ENCODE measurements at places on chromosomes 1 and 21.
A peak's percentile ranks its signal among the peaks of the same experiment; 100 is the strongest.

GRCh38 chr1:171142416-171143385, 42.4 kb upstream of the FMO2 start:
- DNase-seq = no peak

DNA sequence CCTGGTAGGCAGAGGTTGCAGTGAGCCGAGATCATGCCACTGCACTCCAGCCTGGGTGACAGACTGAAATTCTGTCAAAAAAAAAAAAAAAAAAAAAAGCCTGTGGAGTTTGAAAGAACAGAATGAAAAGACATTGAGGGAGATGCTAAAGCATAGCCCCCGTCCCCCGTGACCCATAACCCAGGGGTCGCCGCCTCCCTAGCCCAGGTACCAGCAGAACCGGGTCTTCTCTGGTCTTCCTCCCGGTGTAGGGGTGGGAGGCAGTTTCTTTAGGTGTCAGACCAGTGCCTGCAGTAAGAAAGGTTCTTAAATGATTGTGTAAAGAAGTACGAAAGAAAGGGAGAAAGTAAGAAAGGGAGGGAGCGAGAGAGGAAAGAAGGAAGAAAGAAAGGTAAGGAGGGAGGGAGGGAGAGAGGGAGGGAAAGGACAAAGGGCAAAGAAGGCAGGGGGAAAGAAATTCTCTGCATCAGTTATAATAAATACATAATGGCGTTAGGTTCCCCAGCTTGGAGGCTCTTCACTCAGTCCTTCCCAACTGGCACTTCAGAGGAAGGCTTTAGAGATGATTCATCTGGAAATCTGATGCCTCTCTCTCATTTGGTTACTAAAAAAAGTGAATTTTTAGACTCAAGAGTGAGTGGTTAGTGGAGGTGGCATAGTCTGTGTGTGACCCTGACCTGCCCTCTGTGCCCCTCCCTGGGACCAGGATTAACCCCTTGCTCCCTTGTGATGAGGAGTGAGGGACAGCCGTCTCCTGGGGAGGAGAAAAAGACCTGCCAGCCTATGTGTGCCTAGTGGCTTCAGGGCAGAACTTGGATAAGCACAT, 1.1 kb downstream of the IL24 start:
- peak; percentile 1 for DNase-seq

DNA sequence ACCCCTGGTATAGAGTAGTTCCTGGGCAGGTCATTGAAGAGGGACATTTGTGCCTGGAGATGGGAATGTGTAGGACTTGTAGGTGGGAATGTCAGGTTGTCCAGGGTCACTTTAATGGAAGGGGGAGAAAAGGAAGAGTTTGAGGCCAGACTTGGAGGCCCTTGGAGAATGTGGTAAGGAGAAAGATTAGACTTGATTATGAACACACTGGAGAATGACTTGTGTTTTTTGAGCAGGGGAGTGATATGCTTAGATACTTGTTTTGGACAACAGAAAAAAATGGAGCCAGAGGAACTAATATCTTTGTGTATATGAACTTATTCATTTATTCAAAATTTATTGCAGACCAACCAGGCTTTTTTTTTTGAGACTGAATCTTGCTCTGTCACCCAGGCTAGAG, 17.9 kb downstream of the ELAPOR1 start:
- DNase-seq = no peak

- DNase-seq = no peak
Measured at GRCh38 chr1:76218888-76219287, 144.3 kb downstream of the ST6GALNAC3 start.

- DNase-seq = no peak
Measured at GRCh38 chr1:1779691-1780597, 1.7 kb upstream of the NADK start.

GRCh38 chr1:236156512-236157208, 14.3 kb downstream of the GPR137B start:
- DNase-seq = no peak

- no peak for DNase-seq
Measured at GRCh38 chr21:26385721-26386120, 187.4 kb downstream of the CYYR1 start.

DNA sequence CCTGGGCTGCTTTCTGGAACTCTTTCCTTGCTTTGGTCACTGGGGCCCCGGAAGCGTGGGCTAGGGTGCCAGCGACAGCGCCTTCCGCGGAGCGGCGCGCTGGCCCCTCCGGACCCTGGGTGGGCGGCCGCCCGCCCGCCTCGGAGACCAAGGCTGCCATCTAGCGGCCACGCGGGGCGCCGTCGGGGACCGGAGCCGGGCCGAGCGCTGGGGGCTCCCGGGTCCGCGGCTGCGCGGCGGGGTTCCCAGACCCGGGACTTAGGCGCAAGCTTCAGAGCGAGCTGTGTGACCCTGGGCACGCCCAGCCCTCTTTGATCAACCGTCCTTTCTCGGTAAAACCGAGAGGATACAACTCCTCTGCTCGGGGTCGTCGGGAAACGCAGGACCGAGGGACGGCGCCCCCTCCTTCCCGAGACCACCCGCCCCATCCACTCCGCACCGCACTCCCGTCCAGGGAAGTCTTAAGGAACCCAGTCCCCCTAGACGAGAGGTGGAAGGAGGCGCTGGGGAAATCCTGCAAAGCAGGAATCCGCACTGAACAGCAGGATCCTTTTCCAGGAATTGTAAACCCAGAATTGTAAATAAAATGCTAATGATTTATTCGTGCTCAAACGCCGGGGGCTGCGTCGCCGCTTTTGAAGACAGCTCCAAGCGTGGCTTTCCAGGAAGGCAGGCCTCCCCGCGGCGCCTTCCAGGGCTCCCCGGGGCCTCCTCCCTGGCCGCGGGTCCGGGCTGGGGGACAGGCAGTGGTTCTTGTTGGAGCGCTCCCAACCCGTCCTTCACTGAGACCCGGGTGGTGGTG, 41.2 kb downstream of the RRAGC start:
- no peak for DNase-seq

GRCh38 chr1:10909697-10910680, 102.5 kb upstream of the TARDBP start:
- no peak for DNase-seq

DNA sequence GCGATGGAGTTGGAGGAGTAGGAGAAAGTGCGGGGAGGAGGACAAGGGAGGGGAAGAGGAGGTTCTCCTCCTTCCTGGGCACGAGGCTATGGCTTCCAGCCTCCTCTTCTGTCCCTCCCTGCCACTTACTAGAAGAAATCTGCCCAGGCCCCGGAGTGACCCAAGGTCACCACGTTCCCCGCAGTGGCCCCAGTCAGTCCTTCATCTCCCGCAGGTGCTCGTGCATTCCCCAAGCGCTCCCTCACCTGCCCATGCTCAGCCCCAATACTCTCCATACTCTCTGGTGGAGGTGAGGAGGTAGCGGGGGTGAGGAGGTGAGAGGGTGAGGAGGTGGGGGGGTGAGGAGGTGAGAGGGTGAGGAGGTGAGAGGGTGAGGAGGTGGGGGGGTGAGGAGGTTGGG, 85.4 kb downstream of the CCDC185 start:
- no peak for DNase-seq

DNA sequence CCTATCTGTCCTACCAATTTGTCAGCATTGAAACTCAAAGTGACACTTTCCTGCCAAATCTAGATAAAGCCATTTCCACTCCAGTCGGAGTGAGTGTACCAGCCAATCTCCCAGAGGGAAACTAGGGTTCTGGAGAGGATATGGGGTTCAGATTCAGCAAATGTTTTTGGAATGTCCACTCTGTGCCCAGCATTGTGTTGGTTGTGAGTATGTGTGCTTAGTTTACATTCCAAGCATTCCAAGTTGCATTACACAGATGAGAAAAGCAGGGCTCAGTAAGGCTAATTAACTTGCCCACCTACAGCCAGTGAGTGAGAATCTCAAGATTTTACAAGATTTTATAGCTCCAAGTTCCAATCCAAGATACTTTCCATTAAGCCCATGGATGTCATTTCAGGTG, 26.4 kb upstream of the RGS16 start:
- no peak for DNase-seq

DNA sequence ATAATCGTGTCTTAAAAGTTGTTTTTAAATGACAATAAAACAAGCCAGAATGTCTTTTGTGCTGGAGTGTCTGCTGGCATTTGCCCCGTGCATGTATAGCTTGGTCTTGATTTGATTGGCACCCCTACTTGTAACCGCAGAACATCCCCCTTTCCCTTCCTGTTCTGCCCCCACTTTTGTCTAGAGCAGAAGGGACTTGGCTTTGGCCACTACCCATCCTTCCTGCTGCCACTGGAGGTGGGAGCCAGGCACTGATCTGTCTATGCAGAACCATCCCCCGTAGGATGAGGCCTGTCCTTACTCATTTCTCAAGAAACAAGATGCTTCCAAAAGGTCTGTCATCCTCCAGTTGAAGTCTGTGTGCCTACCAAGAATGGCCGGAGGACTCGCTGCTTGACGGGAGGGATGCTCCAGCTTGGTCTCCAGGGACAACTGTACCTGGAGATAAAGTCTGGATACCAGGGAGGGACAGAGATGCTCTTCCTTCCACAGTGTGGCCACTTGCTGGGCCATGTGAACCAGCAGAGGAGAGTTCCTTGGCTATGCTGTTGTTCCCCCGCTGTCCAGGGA, 1.1 kb upstream of the SLC27A3 start:
- no peak for DNase-seq

DNA sequence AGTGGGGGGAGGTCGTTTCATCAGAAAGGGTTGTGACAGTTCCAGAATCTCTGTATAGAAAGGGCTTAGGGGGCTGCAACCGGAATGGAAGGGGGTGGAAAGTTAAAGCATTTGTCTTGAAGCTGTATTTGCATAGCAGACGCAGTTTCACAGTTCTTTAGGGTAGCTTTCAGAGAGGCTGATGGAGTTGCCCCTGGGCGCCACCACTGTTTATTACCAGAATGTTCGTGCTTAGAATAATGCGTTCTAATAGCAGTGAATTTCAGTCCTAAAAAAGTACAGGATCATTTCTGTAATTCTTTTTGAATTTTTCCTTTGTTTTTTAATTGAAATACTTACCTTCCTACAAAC, 1.3 kb downstream of the EXO1 start:
- no peak for DNase-seq

GRCh38 chr1:156471496-156472490, 28.8 kb downstream of the MEF2D start:
- no peak for DNase-seq

DNA sequence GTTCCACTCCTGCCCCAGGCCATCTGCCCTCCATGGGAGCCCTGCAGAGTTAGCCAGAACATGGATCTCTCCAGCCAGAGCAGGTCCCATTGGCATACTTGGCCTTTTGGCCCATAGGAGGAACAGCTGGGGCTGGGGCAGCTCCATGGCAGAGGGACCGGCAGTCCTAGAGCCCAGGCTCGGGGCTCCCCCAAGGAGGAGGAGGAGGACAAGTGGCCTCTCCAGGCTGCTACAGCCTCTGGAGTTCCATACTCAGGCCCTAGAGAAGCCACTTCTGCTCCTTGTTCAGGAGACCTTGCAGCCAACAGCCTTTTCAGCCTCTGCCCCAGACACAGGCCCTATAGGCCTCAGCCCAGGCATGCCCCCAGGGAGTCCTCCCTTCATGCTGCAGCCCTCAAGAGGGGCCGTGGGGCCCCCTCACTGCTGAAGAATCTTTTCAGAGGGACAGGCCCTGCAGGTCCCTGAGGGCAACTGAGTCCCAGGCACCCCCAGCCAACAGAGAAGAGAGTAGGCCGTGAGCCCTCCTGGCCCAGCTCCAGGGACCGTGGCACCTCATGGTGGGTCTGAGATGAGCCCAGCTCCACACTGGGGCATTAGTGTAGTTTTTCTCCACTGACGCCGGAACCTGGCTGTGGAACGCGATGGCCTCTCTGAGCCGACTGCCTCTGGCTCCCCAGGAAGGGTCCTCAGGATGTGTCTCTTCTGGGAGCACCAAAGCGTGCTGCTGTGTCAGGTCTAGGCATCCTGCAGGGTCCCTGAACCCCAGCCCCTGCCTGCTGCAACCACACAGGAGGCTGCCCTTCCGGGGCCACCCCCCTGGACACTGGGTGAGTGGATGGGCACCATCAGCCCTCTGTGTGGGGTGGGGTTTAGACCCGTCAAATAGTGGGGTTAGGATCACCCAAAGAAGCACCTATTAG, 297.6 kb upstream of the VAMP3 start:
- DNase-seq = no peak

GRCh38 chr21:29144736-29145353, 14.4 kb downstream of the MAP3K7CL start:
- DNase-seq = no peak

DNA sequence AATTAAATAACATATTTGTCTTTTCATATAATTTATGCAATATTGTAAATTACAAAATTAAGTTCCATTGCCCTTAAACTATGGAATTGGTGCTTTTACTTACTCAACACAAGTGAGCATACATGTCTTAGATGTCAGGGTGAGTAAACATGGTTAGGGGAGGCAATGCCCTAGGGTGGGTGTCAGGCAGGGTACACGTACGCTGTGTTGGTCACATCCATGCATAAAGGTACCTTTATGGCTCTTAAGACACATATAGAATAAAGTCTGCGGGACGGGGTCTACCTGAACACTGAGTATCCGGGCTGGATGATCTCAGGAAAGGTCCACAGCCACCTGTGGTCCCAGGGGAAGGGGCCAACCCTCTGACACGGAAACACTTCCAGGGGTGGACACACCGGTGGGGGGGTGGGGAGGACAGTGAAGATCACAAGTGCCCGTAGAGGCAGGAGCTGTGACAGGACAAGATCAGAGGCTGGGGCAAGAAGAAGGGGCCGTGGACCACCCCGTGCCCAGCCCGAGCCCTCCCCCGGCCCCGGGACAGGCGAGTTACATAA, 720 bp downstream of the LIN9 start:
- no peak for DNase-seq

- DNase-seq = no peak
Measured at GRCh38 chr1:12555411-12556367, 62.3 kb downstream of the DHRS3 start.

DNA sequence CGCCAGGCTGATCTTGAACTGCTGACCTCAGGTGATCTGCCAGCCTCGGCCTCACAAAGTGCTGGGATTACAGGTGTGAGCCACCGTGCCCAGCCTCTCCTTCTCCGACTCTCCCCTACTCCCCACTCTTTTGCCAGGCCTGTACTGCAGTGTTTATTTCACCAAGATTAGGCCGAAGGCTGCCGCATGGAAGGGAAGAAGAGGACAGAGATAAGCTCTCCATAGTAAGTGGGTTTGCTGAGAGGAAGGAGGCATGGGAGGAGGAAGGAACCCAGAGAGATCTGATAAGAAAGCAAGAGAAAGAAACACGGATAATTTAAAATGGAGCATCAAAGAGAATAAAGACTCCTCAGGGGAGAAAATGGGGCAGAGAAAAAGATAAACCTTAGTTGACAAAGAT, 8.7 kb downstream of the PTCH2 start:
- no peak for DNase-seq

DNA sequence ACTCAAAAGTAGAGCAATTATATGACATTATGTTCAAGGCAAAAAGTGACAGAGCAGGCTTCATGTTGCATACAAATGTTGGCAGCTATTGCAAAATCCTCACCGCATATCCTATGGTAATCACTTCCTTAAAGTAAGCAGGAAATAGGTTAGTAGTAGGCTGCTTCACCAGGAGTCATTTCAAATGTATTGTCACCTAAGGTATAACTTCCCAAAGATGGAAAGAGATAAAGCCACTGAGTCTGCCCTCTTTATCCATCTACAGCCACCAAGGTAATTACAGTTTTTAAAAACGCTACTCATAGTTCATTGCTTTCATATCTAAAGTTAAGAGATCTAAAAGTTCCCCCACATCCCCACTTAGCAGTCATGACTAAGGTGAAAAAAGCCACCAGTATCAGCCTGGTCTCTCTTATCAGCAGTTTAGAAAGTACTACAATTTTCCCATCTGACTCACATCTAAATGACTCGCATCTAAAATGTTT, 31.6 kb upstream of the UBE2U start:
- DNase-seq = peak; percentile 68
